ENCODE measurements at places on chromosomes 2 and 18. TPM values are rescaled to one million over a fixed set of nuclear protein-coding genes. Genes with fewer than 3 reads are reported as not detected.
A peak's percentile ranks its signal among the peaks of the same experiment; 100 is the strongest.

GRCh38 chr18:46070815-46071652 lies 1.0 kb downstream of the PSTPIP2 start:
- peaks cover 21% of the 10 kb centered on the region for H3K4me1 ChIP-seq
- peak overlapping the region; percentile 72 for H3K4me3 ChIP-seq
- H3K27ac ChIP-seq = no peak overlapping the region
- DNase-seq = no peak
- peaks cover 39% of the 10 kb centered on the region for H3K27me3 ChIP-seq

KLHL29 gene
- not detected for total RNA-seq

DNA sequence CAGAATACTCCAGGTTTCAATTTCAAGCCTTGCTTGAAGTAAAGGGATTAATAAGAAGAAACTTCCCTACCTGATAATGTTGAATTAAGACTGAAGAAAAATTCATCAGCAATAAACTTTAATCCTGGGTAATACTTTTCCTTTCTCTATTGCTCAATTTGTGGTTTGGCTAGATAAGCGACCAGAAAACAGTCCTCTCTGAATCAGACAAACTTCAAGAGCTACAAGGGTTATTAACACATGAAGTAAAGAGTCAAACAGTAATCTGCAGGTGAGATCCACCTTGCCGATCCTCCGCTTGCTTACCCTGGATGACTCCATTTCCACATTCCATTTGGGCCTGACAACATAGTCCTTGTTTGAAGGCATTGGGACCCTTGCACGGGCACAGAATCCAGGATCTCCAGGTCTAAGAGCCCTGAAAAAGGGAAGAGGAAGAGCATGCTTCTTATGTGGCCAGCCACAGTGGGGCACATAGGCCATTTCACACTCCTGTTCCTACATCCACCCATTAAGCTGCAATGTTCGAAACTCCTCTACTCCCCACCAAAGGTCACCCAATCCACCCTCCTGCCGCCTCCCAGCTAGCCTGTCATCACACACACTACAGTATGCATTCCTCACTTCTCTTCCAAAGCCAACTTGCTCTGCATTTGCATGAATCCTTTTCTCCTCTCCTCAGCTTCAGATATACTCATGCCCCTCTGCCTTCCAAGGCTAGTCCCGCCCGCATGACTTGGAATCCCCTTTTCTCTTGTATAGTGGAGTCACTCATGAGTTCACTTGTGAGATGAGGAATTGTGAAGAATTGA lies 39.8 kb downstream of the IWS1 start:
- H3K27me3 ChIP-seq = no peaks in the 10 kb centered on the region
- no peak overlapping the region for H3K4me3 ChIP-seq
- no peaks in the 10 kb centered on the region for H3K4me1 ChIP-seq
- no peak overlapping the region for H3K27ac ChIP-seq

DNA sequence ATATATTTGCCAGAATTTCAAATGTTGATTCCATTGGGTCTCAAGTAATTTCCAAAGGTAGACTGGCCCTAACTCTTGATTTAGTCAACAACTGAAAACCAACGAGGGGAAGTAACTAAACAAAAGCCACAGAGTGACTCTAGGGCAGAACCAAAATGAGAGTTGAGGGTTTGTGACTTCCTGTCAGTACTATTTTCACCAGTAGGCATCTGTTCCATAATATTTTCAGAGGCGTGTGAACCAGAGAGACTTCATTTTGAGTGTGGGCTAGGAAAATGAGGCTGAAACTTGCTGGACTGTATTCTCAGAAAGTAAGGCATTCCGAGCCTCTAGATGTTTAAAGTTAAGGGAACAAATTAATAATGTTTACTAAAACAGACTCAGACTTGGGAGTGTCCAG lies 70.6 kb downstream of the GDF7 start:
- no peak overlapping the region for H3K27ac ChIP-seq
- DNase-seq = no peak
- H3K27me3 ChIP-seq = no peaks in the 10 kb centered on the region
- no peaks in the 10 kb centered on the region for H3K36me3 ChIP-seq
- no peaks in the 10 kb centered on the region for H3K4me1 ChIP-seq
- H3K4me3 ChIP-seq = no peak overlapping the region

GRCh38 chr2:39679805-39680204 lies 14.1 kb downstream of the TMEM178A start:
- H3K36me3 ChIP-seq = no peaks in the 10 kb centered on the region
- H3K4me1 ChIP-seq = peaks cover 5% of the 10 kb centered on the region
- peaks cover 2% of the 10 kb centered on the region for H3K27me3 ChIP-seq
- H3K4me3 ChIP-seq = no peak overlapping the region
- DNase-seq = no peak

SLC30A3 gene
- total RNA-seq = 0.38 TPM

PLEKHA3 gene
- total RNA-seq = 23.1 TPM

OXER1 gene
- total RNA-seq = 8.0 TPM

CCDC68 gene
- 4.6 TPM for total RNA-seq

GRCh38 chr18:24656551-24657443 lies 196.4 kb downstream of the HRH4 start:
- DNase-seq = no peak
- H3K4me1 ChIP-seq = peaks cover 7% of the 10 kb centered on the region
- peaks cover 4% of the 10 kb centered on the region for H3K27me3 ChIP-seq
- no peaks in the 10 kb centered on the region for H3K36me3 ChIP-seq
- no peak overlapping the region for H3K4me3 ChIP-seq
- no peak overlapping the region for H3K27ac ChIP-seq

B3GNT7 gene
- total RNA-seq = not detected

- H3K4me1 ChIP-seq = no peaks in the 10 kb centered on the region
- H3K4me3 ChIP-seq = no peak overlapping the region
- no peak for DNase-seq
- no peaks in the 10 kb centered on the region for H3K27me3 ChIP-seq
These were observed 10.5 kb upstream of the FAM171B start for GRCh38 chr2:186683341-186683740.

RUFY4 gene
- not detected for total RNA-seq

DHRS9 gene
- total RNA-seq = not detected

- peaks cover 22% of the 10 kb centered on the region for H3K36me3 ChIP-seq
- peak within 1 kb of the TSS; percentile 74 for H3K4me3 ChIP-seq
- H3K27ac ChIP-seq = peak within 1 kb of the TSS; percentile 95
These were observed at the start of gene ZFAND2B for GRCh38 chr2:219206328-219207133. Gene ZFAND2B, plus strand, starts transcription at chr2:219206782. Its CDS starts 206 bp downstream, at chr2:219206988.
